ENCODE measurements at places on chromosomes 7 and 10.

- DNase-seq = no peak
Measured at GRCh38 chr7:104967595-104967994, 46.4 kb upstream of the KMT2E start.

- no peak for DNase-seq
Measured at GRCh38 chr10:72087392-72087968, 871 bp downstream of the SPOCK2 start.

DNA sequence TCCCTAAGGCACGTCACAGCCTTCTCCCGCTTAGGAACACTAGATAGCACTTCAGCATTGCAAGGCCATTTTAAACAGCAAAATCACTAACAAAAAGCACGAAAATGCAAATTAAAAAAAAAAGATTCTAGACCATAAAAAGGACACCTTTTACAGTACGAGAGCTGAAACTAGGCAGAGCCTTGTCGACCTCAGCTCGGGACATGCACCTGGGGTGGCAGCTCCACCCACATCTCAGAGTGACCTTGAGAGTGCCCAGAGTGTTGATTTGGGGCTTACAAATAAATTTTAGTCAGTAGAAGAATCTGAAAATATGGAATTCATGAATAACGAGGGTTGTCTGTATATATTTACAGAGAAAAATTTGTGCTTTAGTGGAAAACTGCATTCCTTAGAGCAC is 1.1 kb downstream of the MRPS24 start:
- DNase-seq = no peak

DNA sequence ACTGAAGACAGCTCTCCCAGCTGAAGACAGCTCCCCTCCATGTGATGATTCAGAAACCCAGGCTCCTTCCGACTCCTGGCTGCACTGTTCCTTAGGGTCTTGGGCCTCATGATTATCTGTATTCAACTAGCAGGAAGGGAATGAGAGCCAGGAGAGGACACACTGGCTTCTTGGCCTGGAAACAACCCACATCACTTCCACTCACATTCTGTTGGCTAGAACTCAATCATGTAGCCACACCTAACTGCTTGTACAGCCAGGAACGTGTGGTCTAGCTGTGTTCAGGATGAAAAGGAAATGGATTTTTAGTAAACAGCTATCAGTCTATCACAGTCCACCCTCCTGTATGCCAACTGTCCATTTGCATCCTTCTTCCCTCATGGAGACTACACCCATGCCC is 30.5 kb upstream of the XPNPEP1 start:
- no peak for DNase-seq

- peak; percentile 3 for DNase-seq
Measured at GRCh38 chr10:121927318-121927840, 452 bp downstream of the ATE1 start.

- no peak for DNase-seq
Measured at GRCh38 chr10:1117651-1118050, 61.5 kb downstream of the WDR37 start.

- no peak for DNase-seq
Measured at GRCh38 chr7:51644216-51644615, 327.6 kb upstream of the COBL start.

GRCh38 chr10:92031580-92031979 is 108.0 kb downstream of the BTAF1 start:
- no peak for DNase-seq

DNA sequence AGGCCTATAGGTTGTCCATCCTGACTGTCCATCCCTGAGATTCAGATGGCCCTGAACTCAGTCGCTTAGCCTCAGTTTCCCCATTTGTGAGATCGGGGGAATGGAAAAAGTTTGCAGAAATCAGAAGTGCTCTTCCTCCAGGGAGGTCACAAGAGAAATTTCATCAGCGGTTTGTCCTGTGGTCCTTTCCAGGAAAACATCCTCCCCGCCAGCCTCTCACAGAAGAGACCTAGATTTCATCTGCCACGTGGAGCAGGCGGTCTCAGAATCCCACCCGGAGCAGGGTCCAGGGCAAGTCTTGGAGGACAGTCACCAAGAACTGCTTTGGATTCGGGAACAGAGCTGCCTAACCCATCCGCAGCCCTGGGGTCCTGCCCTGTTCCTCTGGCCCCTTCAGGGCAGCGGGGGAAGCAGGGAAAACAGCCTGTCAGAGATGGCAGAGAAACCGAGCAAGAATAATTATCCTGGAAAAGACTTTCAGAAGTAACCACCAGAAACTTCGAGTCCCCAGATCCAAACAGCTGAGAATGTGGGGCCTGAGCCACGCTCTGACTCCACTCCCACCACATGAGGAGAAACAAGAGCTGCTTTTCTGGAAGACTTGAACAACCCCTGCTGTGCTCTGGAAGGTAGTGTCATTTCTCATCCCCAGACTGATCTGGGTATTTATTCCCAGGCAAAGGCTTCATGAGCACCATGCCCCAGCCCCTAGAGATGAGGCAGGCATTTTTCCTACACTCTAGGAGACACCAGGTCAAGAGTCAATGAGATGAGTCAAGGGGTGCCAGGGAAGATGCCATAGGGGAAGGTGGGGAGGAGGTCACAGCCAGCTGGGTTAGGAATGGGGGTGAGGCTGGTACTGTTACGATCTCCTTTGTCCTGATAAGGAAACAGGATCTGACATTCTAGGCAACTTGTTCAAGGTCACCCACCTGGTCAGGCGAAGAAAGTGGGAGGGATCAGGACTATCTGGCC is 1.1 kb upstream of the TNS3 start:
- DNase-seq = no peak

DNA sequence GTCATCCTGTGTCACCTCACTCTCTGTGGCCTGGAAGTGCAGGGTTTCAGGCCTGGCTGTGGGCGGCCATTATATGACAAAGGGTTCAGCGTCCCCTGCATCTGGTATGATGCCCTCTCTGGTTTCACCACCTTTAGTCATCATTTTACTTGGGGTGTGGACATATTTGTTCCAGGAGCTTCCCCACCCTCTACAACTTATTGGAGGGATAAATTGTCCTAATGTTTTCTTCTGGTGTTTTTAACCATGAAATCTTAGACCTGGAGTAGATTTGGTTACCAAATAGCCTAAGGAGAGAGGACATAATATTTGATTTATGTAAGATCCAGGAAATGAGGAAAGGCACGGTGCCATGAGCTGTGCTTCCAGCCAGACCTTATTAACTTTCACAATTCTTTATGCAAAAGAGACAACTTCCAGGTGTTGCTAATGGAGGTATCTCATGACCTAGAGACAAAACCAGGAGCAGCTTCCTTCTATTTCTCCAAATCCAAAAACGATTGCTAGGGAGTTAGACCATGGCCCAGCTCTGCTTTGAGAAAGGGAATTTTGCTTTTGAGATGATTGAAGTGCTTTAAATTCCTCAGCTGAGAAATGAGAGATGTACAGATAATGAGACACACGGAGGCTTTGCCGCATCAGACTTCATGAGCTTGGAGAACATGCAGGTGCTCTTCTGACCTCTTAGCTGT is 20.9 kb downstream of the WBP1L start:
- no peak for DNase-seq

- DNase-seq = no peak
Measured at GRCh38 chr10:3239066-3239919, 66.7 kb upstream of the PITRM1 start.

- no peak for DNase-seq
Measured at GRCh38 chr7:36562121-36562520, 162.2 kb downstream of the AOAH start.

DNA sequence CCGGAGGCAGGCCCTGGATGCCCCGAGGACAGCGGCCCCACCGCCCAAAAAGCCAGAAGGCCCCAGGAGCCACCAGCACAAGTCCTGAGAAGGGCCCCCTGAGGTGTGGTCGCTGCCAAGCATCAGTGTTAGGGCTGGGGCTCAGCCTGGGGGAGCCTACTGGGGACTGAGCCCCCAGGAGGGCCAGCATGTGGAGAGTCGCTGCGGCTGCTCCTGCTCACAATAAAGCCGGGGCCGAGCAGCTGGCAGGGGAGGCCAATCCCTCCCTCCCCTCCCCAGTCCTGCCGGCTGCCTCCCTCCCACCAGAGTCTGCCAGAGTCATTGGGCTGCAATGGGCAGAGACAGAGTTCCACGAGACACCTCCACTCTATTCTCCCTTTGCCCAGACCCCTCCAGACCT is 3.1 kb upstream of the ASIC3 start:
- DNase-seq = no peak

DNA sequence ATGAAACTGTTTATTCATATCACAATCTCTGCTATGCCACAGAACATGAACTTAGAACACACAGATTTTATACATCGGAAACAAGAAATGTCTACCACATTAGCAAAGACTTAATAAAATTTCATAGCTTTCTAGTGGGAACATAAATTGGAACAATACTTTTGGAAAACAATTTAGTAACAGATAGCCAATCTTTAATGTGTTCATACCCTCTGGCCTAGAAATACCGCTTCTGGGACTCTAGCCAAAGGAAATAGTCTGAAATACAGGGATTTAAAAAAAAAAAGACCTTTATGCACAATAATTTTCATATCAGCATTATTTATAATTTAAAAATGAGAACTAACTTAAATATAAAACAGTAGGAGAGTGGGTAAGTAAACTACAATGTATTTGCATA is 168.5 kb downstream of the PLXNA4 start:
- no peak for DNase-seq

GRCh38 chr10:4504550-4504949 is 321.5 kb upstream of the AKR1E2 start:
- DNase-seq = no peak

- DNase-seq = no peak
Measured at GRCh38 chr7:73329861-73330581, 2.1 kb downstream of the FKBP6 start.

DNA sequence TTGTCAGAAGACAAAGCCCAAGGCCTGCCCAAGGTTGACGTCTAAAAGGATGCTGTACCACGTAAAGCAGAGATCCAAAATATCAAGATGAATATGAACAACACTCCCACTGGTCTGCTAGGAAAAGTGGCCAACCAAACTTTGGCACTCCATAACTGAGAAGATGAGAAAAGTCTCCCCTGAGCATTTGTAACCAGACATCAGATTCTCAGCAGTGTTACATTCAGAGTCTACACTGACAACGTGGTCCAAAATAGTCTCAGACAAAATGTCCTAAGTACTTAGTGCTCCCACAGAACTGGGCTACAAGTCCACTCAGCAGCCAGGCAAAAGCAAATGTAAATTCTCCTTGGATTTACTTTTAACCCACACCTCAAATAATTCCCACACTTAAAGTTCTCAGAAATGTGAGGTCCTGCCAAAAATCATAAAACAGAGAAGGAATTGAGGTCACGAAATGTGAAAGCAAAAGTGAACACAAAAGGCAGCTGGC is 185.1 kb upstream of the NOBOX start:
- peak; percentile 9 for DNase-seq

DNA sequence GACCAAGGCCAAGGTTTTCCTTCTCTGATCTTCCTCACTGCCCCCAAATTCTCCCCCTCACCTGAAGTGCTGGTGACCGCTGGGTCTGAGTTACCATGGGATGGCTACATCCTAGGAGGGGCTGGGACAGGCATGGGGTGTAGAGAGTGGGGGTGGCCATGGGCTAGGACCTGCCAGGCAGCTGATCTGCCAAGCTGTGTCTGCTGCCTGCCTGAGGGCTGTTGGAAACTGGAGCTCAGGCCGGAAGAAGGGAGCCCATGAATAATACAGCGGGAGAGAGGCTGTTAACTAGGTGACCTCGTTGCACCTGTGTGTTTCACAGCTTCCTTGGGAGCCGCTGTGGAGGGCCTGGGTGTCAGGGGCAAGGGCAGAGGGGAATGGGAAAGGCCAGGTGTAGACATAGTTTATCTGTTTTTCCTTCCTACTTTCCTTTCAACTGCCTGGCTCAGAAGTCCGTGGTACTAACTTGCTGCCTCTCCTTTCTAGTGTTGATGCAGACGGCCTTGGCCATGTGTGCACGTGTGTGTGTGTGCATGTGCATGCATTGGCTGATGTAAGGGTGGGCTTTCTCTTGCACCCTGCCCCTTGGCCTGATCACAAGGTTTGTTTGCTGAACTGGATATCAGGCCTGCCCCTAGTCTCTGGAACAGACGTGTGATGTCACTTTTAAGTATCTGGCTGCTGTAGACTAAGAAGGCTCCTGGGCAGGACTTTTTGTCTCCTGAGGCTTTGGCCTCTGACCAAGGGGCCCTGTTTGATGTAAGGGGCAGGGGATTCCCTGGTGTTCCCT is 11.9 kb downstream of the CDH23 start:
- no peak for DNase-seq

DNA sequence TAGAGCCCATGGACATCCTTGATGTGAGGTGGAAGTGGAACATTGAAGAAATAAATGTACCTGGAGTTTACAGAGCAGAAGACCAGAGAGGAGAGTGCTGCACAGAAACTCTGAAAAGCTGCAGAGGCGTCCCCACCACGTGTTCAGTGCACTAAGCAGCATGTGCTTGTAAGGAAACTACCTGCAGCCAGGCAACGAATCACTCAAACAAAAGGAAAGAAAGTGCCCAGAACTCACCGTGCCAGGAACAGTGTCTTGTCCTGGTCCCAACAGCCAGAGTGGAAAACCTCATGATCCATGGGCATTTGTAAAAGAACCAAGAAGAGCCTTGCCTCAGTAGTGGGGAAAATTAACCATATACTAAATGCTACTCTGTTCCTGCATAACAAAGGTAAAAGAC is 32.3 kb downstream of the SUV39H2 start:
- no peak for DNase-seq

DNA sequence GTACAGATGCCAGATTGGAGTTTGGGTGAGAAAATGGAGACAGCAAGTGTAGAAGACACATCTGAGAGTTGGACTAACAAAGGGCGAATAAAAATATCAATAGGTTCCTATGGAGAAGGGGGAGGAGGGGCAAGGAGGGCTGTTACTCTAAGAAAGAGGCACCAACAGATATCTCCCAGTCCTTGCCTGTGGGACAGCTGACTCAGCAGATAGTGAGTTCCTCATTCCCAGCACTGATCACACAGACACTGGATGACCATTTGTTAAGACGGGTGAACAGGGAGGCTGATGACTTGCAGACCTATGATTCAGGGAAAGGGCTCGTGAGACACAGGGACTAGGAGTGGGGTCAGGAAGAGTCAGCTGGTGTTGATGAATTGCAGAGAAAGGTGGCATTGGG is 5.7 kb upstream of the PRR15 start:
- DNase-seq = no peak

DNA sequence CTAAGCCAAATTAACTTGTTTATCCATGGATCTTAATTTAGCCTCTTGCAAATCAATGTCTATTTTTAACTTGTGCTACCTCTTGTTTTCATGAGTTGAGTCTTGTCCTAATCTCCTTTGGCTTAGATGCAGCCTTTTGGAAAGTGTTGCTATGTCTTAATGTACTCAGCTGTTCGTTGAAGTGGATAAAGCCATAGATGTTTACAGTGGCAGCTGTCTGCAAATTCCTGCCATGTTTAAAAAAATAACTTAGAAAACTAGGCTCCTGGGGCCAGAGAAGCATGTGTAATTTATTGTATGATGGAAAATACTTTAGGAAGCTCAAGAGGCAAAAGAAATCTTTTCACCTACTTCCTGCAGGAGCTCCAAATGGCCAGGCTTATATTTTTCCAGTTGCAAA is 253.1 kb upstream of the RHOBTB1 start:
- DNase-seq = no peak

GRCh38 chr7:132603220-132603833 is 27.1 kb upstream of the PLXNA4 start:
- no peak for DNase-seq

GRCh38 chr7:71521506-71521905 is 389.6 kb downstream of the GALNT17 start:
- peak; percentile 87 for DNase-seq

- peak; percentile 13 for DNase-seq
Measured at GRCh38 chr10:57716884-57717283, 550.8 kb downstream of the IPMK start.

GRCh38 chr10:28331841-28332240 is 29.0 kb upstream of the MPP7 start:
- DNase-seq = peak; percentile 80

All from stromal cell of bone marrow (primary cell).